ENCODE measurements at places on chromosomes 3 and 15. TPM values are rescaled to one million over a fixed set of nuclear protein-coding genes. Genes with fewer than 3 reads are reported as not detected.

The KPNA1 gene
- total RNA-seq = 36.4 TPM

The PTH1R gene
- 0.85 TPM for total RNA-seq

- DNase-seq = peak; percentile 92
These were observed 153.6 kb downstream of the TNIK start for GRCh38 chr3:171306631-171307030.

DNA sequence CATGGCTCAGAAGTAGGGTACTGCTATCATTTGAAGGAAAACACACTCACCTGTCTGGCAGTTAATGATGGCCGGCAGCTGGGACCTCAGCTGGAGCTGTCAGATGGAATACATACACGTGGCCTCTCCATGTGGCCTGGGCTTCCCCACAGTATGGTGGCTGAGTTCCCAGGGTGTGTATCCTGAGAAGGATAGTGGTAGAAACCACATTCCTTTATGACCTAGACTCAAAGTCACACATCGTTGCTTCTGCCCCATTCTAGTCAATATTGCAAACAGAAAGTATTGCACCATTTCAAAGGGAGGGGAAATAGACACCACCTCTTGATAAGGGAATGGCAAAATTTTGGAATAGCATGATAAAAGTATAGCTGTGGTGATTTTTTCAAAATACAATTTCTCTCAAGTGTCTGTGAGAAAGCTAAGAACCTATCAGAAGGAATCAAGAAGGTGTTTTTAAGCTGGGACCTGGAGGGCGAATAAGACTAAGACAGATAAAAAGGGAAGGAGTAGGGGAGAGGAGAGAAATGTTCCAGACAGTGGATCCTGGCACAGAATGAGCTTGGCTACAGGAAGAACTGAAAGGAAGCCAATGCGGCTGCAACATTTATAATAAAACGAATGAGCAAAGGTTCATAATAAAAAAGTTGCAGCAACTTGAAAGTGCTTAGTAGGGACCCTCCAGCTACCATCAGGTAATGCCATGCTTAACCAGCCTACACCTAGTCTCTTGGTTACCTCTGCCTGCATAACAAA is 40.1 kb upstream of the GALNT15 start:
- no peak for DNase-seq

GRCh38 chr15:69089258-69089657 is 71.2 kb upstream of the GLCE start:
- no peak for DNase-seq

GRCh38 chr3:42014458-42014920 is 52.6 kb upstream of the ULK4 start:
- DNase-seq = peak; percentile 56

- DNase-seq = no peak
These were observed 37.3 kb downstream of the HCN4 start for GRCh38 chr15:73331501-73331900.

GRCh38 chr3:55664387-55664786 is 177.3 kb upstream of the WNT5A start:
- DNase-seq = no peak

DNA sequence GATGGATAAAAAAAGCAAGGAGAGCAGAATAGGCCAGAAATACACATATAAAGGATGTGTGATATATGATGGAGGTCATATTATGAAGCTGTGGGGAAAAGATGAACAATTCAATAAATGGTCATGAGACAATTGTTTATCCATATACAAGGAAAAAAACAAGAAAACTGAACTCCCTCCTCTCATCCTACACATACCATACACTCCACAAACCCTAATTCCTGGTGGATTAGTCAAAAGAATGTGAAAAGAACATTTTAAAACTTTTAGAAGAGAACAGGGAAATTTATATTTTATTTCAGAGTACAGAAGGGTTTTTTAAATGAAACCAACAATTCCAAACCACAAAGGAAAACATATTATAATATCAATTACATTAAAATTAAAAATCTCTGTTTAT is 34.5 kb upstream of the NR2E3 start:
- no peak for DNase-seq

DNA sequence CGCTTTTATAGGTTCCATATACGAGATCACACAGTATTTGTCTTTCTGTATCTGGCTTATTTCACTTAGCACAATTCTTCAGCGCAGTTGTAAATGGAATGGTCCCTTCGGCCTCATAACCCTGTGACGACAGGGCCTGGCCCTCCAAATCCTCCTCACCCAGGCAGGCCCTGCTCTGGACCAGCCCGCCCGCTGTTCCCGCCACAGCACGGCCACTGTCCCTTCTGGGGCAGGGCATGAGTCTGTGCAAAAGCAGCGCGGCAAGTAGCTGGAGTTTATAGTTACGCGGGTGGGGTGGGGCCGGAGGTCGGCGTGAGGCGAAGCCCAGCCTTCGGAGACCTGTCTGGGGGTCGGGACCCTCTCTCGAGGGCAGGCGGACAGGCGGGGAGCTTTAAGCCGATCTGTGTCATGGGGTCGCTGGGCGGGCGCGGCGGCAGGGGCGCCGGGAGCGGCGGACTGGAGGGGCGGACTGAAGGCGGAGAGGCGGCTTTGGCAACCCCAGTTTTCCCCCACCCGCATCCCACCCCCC is 543 bp downstream of the ARPIN start:
- DNase-seq = peak; percentile 44

Data from dermis blood vessel endothelial cell (primary cell).